Activated CD8-positive, alpha-beta memory T cell treated with anti-CD3 and anti-CD28 coated beads for 48 hours (primary cell): ENCODE measurements at places on chromosomes 3 and 15.

- no peak for DNase-seq
Measured at GRCh38 chr3:156750191-156750873, 75.8 kb upstream of the LEKR1 start.

DNA sequence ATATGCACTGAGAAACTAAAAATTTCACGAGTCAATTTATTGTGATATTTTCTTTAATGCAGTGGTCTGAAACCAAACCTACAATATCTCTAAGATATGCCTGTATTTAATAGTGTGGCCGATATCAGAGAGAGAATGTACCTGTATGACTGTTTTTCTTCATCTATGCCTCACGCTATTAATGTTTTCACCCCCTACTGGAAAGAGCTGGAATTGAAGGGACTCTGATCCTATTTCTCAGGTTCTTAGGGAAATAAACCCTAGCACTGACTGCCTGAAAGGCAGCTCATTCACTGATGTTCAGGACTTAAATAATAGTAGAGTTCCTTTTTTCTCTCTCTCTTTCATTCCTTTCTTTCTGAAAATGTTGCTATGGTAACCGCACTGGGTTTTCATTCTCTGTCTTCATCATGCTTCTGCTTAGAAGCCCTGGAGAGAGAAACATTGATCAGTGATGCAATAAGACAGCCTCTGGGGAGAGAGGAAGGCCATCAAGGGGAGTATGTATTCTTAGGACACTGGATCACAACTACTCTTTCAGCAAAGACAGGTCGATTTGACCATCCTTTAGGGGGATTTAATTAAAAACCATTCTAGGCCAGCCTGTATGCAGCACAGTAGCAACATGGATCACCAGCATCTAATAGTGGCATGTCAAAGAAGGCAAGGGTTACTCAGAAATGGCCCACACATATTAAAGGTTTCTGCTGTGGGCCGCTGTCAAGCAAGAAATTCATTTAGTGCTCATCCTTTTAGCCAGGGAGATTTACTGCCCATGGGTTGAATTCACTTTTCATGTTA, 1135.7 kb downstream of the IGSF11 start:
- DNase-seq = no peak

DNA sequence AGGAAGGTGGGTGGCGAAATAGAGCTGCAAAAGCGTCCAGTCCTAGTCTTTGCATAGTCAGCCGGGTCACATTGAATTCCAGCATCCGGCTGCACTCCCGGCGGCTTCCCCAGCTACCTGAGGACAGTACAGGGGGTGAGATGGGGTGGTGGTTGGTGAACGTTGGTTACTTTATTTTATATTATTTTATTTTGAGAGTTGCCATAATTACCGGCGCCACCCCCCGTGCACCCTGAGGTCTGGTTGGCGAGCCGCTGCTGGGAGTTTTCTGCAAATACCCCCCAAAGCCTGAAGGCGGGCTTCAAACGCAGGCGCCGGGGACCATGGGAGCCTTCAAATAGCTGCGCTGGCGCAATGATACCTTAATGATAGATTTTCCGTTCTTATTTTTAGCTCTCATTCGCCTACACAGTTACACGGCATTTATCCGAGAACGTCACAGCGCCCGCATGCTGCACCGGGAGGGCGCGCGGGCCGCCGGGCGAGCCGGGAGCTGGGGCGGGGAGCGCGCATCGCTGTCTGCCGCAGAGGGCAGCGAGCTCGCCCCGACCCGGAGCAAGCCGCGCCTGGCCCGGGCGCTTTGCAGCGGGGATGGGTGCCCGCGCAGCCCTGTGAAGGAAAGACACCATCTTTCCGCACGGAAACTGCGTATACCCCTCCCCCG, 756 bp upstream of the RASGRF1 start:
- DNase-seq = no peak

GRCh38 chr3:123353850-123354233, 95.0 kb downstream of the ADCY5 start:
- no peak for DNase-seq

DNA sequence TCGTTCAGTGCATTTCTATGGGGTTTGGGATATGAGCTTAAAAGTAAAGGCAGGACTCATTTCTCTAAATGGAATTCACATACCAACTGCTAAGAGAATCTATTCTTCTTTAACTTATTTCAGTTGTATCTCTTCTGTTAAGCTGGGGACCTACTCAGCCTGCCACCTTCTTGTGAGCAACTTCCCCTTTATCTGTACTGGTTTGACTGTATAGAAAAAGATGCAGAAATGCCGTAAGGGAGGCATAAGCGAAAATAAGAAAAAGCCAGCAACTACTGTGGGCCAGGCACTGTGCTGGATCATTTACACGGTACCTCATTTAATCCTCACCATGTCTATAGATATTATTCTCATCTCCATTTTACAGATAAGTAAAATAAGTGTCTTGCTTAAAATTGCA, 38.4 kb downstream of the RBMS3 start:
- DNase-seq = no peak

GRCh38 chr3:72782521-72782920, 65.7 kb downstream of the SHQ1 start:
- no peak for DNase-seq

- peak; percentile 36 for DNase-seq
Measured at GRCh38 chr3:48507256-48508061, 3.5 kb upstream of the SHISA5 start.

DNA sequence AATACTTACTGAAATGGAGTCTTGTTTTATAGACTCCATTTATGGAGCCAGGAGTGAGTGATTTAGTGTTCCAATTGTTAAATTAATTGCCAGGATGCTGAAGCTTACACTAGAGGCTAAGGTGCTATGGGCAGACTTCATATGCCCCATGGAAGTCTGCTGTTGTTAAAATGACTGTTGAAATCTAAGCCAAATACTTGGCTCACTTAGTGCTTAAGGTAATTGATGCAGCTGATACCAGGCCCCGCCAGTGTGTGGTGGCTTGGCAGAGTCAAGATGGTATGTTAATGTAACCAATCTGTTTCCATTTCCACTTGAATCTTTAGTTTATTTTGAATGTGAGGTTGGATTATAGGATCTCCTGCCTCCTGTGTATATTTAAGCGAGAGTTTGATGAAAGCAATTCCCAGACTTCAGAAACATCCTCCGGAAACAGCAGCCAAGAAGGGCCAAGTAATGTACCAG, 187.1 kb downstream of the ITPR1 start:
- no peak for DNase-seq

DNA sequence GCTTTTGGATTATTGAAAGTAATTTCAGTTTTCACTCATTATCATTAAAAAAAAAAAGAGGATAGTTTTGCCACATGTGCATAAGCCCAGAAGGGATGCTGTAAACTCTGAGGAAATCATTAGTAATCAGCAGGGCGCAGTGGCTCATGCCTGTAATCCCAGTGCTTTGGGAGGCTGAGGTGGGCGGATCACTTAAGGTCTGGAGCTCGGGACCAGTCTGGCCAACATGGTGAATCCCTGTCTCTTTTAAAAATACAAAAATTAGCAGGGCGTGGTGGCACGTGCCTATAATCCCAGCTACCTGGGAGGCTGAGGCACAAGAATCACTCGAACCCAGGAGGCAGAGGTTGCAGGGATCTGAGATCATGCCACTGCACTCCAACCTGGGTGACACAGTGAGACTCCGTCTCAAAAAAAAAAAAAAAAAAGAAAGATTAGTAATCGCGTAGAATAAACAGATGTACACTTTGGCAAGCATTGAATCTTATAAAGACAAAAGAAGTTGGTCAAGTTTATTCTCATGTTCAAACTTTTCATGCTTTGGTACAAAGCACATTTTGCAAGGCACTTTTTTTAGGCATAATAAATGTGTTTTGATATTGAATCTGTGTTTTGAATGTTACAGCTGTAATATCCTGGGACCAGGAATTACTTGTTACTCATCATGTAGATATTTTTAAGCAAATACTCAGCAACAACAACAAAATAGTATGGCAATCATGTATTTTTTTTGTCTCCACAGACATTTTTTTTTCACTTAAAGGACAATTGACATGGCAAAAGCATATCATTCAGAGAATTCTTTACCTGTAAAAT, 93.2 kb upstream of the AGTR1 start:
- no peak for DNase-seq

- no peak for DNase-seq
Measured at GRCh38 chr3:50068134-50068533, 20.6 kb upstream of the RBM5 start.

GRCh38 chr3:66270701-66271100, 49.9 kb downstream of the SLC25A26 start:
- DNase-seq = no peak

GRCh38 chr15:60020736-60021135, 16.6 kb downstream of the FOXB1 start:
- DNase-seq = no peak

GRCh38 chr3:142846779-142847577, 41.9 kb downstream of the PCOLCE2 start:
- DNase-seq = no peak

DNA sequence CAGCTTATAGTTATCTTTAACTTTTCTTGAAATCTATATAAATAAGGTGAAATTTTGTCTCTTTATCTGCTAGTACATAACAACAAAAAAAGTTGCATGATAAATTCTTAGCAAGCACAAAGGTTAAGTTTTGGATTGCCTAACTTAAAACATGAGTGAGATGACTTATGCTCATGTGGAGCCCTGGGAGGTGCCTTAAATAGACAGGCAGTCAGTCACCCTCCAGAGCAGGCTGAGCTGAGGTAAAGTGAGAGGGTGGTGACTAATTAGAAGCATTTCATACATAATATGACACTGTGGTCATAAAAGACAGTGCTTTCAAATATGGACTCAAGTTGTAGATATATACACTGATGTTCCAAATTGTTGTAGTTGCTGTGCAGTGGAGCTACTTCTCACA, 14.6 kb upstream of the MME start:
- DNase-seq = no peak

- DNase-seq = no peak
Measured at GRCh38 chr3:8070011-8070410, 431.6 kb upstream of the LMCD1 start.

DNA sequence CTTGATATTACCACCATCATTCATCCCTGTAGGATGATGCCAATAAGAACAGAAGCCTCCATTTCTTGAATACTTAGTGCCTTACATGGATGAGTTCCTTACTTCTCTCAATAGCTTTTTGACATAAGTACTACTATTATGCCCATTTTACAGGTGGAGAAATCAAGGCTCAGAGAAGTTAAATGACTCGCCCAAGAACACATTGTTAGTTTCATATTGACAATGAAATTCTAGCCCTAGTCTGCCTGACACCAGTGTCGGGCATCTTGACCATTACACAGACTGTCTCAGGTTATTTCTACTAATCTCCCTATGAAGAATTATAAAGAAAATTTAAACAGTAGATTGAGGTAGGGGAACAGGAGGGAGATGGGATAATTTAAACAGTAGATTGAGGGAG, 52.5 kb upstream of the ARL8B start:
- no peak for DNase-seq

- DNase-seq = no peak
Measured at GRCh38 chr3:49641921-49642707, 32.0 kb upstream of the APEH start.

DNA sequence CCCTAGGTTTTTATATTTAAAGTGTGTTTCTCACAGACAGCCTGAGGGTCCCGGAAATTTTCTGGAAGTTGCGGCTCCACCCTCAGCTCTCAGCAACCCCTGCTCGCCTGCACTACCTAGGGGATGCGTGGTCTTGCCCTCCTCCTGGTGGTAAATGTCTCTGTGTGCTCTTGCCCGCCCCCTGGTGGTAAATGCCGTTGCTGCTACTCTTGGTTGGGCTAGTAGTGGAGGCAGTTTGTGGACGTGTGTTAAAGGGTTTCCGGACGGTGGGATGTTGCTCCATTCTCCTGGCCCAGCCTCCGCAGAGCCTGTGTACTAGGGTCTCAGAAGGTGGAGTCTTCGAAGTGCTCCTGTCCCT, 27.4 kb downstream of the STOML1 start:
- DNase-seq = peak; percentile 92

- no peak for DNase-seq
Measured at GRCh38 chr3:58331593-58332152, 1.0 kb upstream of the PXK start.

DNA sequence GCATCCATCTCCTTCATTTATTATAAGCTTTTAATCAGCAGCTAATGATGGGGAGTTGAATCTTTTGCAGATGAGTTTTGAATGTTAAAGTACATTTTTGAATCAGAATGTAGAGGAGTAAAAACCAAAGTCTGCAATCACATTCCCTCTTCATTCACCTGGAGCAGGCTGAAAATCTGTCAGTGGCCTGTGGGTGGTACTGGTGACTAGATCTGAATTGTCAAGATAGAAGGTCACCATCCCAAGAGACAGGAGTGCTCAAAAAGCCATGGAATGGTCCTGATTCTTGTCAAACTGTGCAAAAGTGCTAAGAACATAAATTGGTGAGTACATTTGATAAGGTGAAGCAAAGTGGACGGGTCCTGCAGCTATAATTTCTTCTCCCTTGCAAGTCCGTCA, 881.3 kb upstream of the NR2F2 start:
- no peak for DNase-seq

GRCh38 chr3:35760146-35760545, 120.8 kb downstream of the ARPP21 start:
- no peak for DNase-seq

DNA sequence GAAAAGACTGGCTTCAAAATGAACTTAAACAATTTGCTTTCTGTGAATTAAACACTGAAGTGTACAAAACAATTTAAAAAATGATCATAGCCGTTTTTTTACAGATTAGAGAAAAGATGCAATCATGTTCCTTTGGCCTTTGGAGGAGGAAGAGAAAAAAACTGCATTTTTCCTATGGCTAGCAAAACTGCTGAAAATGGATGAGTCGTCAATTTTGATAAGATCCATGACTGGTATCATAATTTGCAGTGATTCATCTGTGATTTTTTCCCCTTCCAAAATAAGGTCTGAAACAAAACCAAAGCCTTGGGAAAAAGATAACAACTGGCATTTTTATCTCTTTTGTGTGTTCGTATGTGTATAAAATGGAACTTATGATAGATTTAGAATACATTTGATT, 255.6 kb upstream of the SATB1 start:
- DNase-seq = no peak

DNA sequence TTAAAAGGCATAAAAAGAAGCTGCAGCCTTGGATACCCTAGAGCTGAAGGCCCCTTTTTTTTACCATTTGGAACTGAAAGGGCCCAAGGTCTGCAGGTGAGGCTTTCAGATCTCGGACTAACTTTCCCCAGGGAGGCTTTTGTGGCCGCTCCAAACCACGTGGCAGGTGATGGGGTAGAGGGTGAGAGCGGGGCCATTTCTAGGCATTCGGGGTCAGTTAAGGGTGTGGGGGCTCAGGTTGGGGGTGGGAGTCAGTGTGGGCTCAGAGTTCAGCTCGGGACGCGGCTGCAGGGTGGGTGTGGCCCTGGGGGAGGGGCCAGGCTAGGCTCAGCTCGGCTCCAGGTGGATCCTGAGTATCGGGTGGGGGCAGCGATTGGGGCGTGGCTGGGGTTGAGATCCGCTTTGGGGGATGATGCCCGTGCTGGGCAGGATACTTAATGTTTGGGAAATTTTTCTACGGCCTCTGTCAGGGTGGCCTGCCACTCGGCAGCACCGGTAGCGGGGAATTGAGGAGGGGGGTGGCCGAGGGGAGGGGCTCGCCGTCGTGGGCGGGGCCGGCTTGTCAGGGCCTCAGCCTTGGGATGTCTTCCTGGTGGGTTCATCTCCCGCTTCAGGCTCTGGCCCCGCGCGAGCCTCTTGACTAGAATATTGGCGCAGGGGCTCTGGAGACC, 2.5 kb downstream of the KLF13 start:
- no peak for DNase-seq

GRCh38 chr3:128435058-128435457, 31.6 kb downstream of the DNAJB8 start:
- DNase-seq = no peak
